Body of pancreas (tissue), 4 donors: ENCODE measurements at places on chromosomes 1 and 21. TPM values are rescaled to one million over a fixed set of nuclear protein-coding genes. Genes with fewer than 3 reads are reported as not detected.
A peak's percentile ranks its signal among the peaks of the same experiment; 100 is the strongest.

The TBX19 gene
- 2.0 TPM for total RNA-seq

The C4BPA gene
- 23.1 TPM for total RNA-seq

The CCDC17 gene
- 3.6 TPM for total RNA-seq

The OPRD1 gene
- 0.66 TPM for total RNA-seq

The TSSK3 gene
- 1.8 TPM for total RNA-seq

The C1QB gene
- 85.4 TPM for total RNA-seq

GRCh38 chr1:225418598-225418997 lies 9.2 kb downstream of the LBR start:
- no peaks in the 10 kb centered on the region for H3K27me3 ChIP-seq
- H3K4me1 ChIP-seq, result peaks cover 24% of the 10 kb centered on the region
- DNase-seq, result no peak
- H3K36me3 ChIP-seq, result peaks cover 8% of the 10 kb centered on the region
- H3K27ac ChIP-seq, result no peak overlapping the region

- no peaks in the 10 kb centered on the region for H3K36me3 ChIP-seq
- H3K27me3 ChIP-seq, result no peaks in the 10 kb centered on the region
- no peak for DNase-seq
- no peak overlapping the region for H3K27ac ChIP-seq
- no peak overlapping the region for H3K4me3 ChIP-seq
Measured at GRCh38 chr1:179023946-179024650, 1.6 kb upstream of the FAM20B start.

DNA sequence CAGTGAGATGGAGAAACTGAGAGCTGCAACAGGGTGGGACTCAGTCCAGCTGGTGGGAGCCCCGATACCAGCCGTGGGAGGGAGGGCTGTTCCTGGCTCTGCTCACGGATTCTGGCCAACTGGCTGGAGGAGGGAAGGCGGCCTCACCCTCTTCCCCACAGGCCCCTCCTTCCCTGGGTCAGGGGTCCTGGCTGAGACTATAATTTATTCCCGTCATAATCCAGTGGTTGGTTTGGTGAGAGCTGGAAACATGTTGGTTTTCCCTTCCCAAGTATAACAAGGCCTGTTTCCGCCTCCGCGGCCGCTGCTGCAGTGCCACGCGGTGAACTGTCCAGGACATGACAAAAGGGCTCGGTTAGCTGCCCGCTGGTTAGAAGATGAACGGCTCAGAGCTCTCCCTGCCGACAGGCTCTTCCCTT lies 10.0 kb downstream of the PTPRF start:
- no peak overlapping the region for H3K27ac ChIP-seq
- DNase-seq, result no peak
- no peaks in the 10 kb centered on the region for H3K27me3 ChIP-seq
- no peak overlapping the region for H3K4me3 ChIP-seq
- H3K36me3 ChIP-seq, result no peaks in the 10 kb centered on the region

GRCh38 chr1:235404190-235404589 lies 37.0 kb downstream of the TBCE start:
- no peak overlapping the region for H3K4me3 ChIP-seq
- peaks cover 17% of the 10 kb centered on the region for H3K4me1 ChIP-seq
- H3K36me3 ChIP-seq, result no peaks in the 10 kb centered on the region
- H3K27me3 ChIP-seq, result no peaks in the 10 kb centered on the region
- DNase-seq, result no peak

DNA sequence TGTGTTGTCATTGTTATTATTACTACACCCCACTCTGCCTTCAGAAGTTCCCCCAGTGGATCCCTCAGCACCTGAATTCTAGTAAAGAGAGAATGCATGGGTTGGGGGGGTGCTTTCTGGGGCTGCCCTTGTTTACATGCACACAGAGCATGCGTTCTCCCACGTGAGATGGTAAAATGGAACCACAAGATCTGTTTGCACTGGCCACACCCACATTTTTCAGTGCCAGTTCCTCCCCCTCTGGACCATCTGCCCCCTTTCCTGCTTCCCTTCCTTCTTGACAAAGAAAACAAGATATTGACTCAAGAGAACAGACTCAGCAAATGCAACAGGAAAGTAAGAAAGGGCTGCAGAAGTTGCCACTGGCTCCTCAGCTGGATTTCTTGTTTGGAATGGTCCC lies 8.9 kb downstream of the SLC6A17 start:
- no peaks in the 10 kb centered on the region for H3K36me3 ChIP-seq
- no peak overlapping the region for H3K4me3 ChIP-seq
- no peaks in the 10 kb centered on the region for H3K27me3 ChIP-seq

DNA sequence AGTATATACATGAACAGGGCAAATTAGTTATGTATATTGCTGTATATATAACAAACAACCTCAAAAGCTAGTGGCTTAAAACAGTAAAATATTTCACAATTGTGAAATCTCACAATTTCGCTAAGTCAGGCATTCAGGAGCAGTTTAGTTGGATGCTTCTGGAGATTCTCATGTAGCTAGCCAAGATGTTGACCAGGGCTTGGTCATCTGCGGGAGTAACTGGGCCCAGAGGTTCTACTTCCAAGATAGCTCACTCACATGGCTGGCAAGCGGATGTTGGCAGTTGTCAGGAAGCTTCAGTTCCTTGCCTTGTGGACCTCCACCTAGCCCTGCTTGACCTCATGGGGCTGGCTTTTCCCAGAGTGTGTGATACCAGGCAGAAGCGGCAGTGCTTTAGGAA lies 95.6 kb downstream of the TTC3 start:
- no peak overlapping the region for H3K4me3 ChIP-seq
- H3K27me3 ChIP-seq, result no peaks in the 10 kb centered on the region
- H3K27ac ChIP-seq, result no peak overlapping the region
- DNase-seq, result no peak
- peaks cover 19% of the 10 kb centered on the region for H3K36me3 ChIP-seq

GRCh38 chr1:202658769-202659168 lies 51.5 kb downstream of the SYT2 start:
- no peaks in the 10 kb centered on the region for H3K36me3 ChIP-seq
- no peaks in the 10 kb centered on the region for H3K27me3 ChIP-seq
- no peak overlapping the region for H3K4me3 ChIP-seq
- no peaks in the 10 kb centered on the region for H3K4me1 ChIP-seq
- no peak for DNase-seq

DNA sequence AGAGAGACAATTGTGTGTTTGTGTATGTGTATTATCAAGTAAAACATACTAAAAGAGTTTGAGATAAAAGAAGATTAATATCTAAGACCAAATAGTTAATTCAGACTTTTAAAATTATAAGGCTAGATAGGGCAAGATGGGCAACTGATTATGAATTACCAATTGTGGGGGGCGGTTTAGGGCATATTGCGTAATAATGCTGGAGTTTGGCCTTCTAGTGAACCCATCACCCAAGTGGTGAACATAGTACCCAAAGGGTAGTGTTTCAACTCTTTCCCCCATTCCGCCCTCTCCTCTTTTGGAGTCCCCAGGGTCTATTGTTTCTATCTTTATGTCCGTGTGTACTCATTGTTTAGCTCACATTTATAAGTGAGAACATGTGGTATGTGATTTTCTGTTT lies 55.4 kb downstream of the FRRS1 start:
- H3K4me1 ChIP-seq, result no peaks in the 10 kb centered on the region
- no peak overlapping the region for H3K27ac ChIP-seq
- no peak for DNase-seq
- no peak overlapping the region for H3K4me3 ChIP-seq
- H3K36me3 ChIP-seq, result peaks cover 10% of the 10 kb centered on the region

DNA sequence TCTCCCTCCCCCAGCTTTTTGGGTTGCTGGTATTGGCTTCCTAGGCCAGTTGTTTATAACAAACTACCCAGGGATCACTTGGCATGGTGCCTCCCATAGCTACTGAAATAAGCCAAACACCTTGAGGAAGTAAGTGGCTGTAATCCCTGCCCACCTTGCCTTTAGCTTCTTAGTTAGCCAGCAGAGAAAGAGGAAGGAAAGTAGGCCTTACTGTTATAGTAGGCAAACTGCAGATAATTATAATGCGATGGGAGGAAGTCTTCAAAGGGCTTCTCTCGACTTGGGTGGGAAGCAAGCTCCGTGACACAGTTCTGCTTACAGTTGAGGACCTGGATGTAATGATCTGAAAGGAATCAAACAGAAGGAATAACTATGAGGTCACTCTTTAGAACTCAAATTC lies 8.2 kb downstream of the P3H1 start:
- no peak overlapping the region for H3K27ac ChIP-seq
- no peak for DNase-seq
- H3K36me3 ChIP-seq, result peaks cover 12% of the 10 kb centered on the region
- H3K27me3 ChIP-seq, result no peaks in the 10 kb centered on the region
- no peak overlapping the region for H3K4me3 ChIP-seq

GRCh38 chr1:240084337-240084736 lies 7.3 kb upstream of the FMN2 start:
- no peaks in the 10 kb centered on the region for H3K4me1 ChIP-seq
- H3K27ac ChIP-seq, result no peak overlapping the region
- no peak for DNase-seq
- no peak overlapping the region for H3K4me3 ChIP-seq
- no peaks in the 10 kb centered on the region for H3K36me3 ChIP-seq

DNA sequence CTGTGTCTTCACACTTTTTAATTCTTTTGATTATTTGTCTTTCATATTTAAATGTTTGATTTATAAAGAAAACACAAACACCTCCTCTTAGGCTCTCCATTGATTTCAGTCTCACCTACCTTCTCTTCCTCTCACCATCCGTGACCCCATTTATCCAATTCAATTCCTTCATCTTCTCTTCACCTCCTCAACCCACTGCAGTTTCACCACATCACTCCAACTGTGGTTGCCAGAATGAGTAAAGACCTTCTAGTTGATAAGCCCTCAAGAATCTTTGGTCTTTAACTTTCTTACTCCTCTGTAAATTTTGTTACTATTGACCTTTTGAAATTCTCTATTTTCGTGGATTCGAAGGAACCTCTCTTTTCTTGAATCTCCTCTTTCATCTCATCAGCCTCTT lies 260.7 kb downstream of the CHRM3 start:
- no peaks in the 10 kb centered on the region for H3K4me1 ChIP-seq
- no peaks in the 10 kb centered on the region for H3K36me3 ChIP-seq
- no peak for DNase-seq
- H3K4me3 ChIP-seq, result no peak overlapping the region
- no peak overlapping the region for H3K27ac ChIP-seq
- no peaks in the 10 kb centered on the region for H3K27me3 ChIP-seq

GRCh38 chr1:25110036-25110435 lies 122.3 kb downstream of the SYF2 start:
- H3K4me3 ChIP-seq, result no peak overlapping the region
- no peaks in the 10 kb centered on the region for H3K36me3 ChIP-seq
- H3K27ac ChIP-seq, result no peak overlapping the region

GRCh38 chr1:226711976-226712741 lies 26.9 kb downstream of the ITPKB start:
- no peak for DNase-seq
- no peak overlapping the region for H3K4me3 ChIP-seq
- H3K4me1 ChIP-seq, result peaks cover 9% of the 10 kb centered on the region
- H3K27me3 ChIP-seq, result no peaks in the 10 kb centered on the region
- no peak overlapping the region for H3K27ac ChIP-seq
- no peaks in the 10 kb centered on the region for H3K36me3 ChIP-seq

DNA sequence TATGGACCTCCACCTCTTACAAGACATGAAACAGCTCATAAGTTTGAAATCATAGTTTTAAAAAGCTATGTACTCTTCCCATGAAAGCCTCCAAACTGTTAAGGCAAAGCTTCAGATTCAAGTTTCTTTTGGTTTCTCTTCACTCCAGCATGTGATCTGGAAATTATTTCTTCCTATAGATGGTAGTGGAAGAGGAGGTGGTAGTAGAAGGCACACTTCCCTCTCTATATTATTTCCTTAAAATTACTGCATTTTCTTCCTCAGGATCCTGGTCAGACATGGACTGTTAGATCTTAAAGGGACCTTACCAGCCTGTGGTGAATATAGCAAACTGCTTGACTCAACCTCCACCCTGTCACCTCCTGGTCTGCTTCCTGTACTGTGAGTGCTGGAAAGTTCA lies 31.9 kb downstream of the NHLH2 start:
- H3K36me3 ChIP-seq, result no peaks in the 10 kb centered on the region
- no peak overlapping the region for H3K4me3 ChIP-seq
- no peaks in the 10 kb centered on the region for H3K27me3 ChIP-seq
- no peak overlapping the region for H3K27ac ChIP-seq
- DNase-seq, result no peak

DNA sequence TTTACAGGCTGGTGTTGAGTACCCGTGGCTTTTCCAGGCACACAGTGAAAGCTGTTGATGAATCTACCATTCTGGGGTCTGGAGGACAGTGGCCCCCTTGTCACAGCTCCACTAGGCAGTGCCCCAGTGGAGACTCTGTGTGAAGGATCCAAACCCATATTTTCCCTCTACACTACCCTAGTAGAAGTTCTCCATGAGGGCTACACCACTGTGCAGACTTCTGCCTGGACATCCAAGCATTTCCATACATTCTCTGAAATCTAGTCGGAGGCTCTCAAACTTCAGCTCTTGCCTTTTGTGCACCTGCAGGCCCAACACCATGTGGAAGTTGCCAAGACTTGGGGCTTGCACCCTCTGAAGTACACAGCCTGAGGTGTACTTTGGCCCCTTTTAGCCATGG lies 227.8 kb downstream of the BACH1 start:
- no peak overlapping the region for H3K27ac ChIP-seq
- DNase-seq, result no peak
- H3K27me3 ChIP-seq, result no peaks in the 10 kb centered on the region
- H3K36me3 ChIP-seq, result no peaks in the 10 kb centered on the region
- no peak overlapping the region for H3K4me3 ChIP-seq

- no peak overlapping the region for H3K4me3 ChIP-seq
- H3K4me1 ChIP-seq, result peaks cover 33% of the 10 kb centered on the region
Measured at GRCh38 chr1:19608232-19608631, 35.9 kb upstream of the NBL1 start.

- H3K4me3 ChIP-seq, result no peak overlapping the region
- H3K4me1 ChIP-seq, result no peaks in the 10 kb centered on the region
- DNase-seq, result no peak
- no peak overlapping the region for H3K27ac ChIP-seq
- H3K27me3 ChIP-seq, result no peaks in the 10 kb centered on the region
- no peaks in the 10 kb centered on the region for H3K36me3 ChIP-seq
Measured at GRCh38 chr21:38852278-38852677, 46.5 kb downstream of the ETS2 start.

DNA sequence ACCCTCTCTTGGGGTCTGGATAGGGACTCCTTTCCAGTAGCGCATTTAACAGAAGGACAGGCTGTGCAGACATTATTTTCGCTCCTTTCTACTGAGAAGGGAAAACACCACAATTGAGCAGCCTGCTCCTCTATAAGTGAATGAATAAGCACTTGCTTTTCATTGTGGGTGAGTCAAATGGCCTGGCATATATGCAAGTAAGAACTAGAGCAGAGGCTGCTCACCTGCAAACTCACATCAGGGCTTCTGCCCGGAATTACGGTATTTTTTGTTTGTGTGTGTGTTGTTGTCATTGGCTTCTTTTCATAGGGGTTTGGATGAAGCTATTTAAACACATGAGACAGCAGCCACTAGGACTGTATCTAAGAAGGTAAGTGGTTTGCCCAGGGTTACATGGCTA lies 200.1 kb upstream of the CAMK1G start:
- no peaks in the 10 kb centered on the region for H3K27me3 ChIP-seq
- H3K4me3 ChIP-seq, result no peak overlapping the region
- DNase-seq, result no peak
- H3K27ac ChIP-seq, result no peak overlapping the region

- peaks cover 13% of the 10 kb centered on the region for H3K4me1 ChIP-seq
- peak overlapping the region; percentile 63 for H3K27ac ChIP-seq
- H3K4me3 ChIP-seq, result peak overlapping the region; percentile 35
- peak; percentile 81 for DNase-seq
- H3K36me3 ChIP-seq, result peaks cover 5% of the 10 kb centered on the region
- H3K27me3 ChIP-seq, result no peaks in the 10 kb centered on the region
Measured at GRCh38 chr1:151047925-151048644, 534 bp downstream of the C1orf56 start.
